H7 (cell line): ENCODE measurements at places on chromosomes 5 and 9.
A peak's percentile ranks its signal among the peaks of the same experiment; 100 is the strongest.

DNA sequence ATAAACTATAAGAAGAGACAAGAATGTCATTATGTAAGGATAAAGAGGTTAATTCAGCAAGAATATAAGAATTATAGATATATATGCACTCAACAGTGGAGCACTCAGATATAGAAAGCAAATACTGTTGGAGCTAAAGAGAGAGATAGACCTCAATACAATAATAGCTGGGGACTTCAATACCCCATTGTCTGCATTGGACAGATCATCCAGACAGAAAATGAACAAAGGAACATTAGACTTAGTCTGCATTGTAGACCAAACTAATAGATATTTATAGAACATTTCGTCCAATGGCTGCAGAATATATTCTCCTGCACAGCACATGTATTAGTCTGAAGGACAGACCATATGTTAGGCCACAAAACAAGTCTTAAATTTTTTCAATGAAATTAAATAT, 777.1 kb downstream of the CDH18 start:
- no peak for DNase-seq

- DNase-seq: no peak
Observed at GRCh38 chr5:102792705-102793104, 37.6 kb downstream of the PAM start.

- no peak for DNase-seq
Observed at GRCh38 chr5:111384220-111384619, 128.1 kb downstream of the STARD4 start.

DNA sequence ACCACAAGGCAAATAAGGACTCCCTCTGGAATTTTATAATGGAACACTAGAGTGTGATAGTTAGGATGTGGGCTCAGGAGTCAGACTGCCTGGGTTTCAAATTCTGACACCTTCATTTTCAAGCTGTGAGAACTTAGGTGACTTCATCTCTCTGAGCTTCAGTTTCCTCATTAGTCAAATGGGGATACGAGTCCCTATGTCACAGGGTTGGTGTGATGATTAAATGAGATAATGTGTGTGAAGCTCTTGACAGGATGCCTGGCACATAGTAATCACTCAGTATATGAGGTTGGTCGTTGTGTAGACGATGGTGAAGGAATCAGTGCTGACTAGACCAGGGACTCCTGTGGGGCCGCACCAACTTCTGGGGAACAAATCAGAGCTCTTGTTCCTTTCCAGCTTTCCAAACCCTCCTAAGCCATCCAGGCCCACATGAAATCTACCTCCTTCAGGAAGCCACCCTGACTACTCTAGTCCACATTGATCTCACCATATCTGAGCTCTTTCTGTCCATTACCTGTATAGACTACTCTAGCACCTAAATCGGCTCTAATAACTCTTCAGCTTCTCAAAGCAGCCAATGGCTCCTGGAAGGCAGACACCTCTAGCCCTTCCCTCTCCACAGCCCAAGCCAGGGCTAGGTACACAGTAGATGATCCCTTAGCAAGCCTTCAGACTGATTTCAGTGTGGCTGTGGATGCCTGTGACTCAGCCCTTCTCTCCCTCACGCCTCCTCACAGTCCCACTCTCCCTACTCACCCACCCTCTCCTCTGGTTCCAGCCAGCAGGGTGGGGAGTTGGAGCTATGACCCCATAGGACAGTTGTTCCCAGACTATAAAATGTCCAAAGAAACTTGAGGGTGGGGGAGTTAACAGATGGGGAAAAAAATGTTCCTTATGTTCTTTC, 2.5 kb upstream of the TCF7 start:
- DNase-seq: no peak

GRCh38 chr5:34639852-34640626, 16.1 kb upstream of the RAI14 start:
- no peak for DNase-seq

DNA sequence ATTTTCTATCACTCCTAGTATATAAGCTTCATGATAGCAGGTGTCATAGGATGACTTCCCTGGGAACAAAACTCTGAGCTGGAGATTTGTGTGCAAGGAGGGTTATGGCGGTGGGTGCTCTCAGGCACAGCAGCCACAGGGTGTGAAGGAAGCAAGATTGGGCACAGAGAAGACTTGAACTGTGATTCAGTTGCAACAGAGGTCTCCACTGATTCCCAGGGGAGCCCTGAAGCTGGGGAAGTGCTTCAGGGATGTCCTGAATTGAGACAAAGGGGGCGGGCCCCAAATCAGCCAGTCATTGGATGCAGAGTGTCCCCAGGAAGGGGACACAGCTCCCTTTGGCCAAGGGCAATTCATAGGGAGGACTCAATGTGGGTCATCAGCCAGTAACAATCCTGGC, 44.4 kb upstream of the ANKRD55 start:
- DNase-seq: no peak

DNA sequence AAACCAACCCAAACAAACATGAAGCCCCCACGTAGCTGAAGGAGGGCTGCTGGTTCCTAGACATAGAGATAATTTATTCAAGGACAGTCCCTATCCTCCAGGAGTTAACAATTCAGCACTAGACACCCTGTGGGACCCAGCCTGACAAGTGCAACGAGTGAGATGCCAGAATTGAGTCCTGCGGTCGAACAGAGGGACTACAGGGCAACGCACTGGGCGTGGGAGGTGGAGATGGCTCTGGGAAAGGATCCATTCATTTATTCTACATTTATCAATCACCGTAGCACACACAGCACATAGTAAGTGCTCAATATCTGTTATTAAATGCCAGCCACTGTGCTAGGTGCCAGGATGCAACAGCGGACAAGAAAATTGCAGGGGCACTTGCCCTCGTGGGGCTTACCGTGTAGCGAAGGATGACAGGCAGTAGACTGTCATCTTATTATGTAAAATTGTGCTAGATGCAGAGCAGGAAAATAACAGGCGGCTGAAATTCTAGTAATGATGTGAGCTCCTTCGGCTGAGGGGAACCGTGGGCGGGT, 855 bp upstream of the ARHGAP26 start:
- no peak for DNase-seq

GRCh38 chr5:82163452-82164175, 114.5 kb downstream of the RPS23 start:
- DNase-seq: no peak

DNA sequence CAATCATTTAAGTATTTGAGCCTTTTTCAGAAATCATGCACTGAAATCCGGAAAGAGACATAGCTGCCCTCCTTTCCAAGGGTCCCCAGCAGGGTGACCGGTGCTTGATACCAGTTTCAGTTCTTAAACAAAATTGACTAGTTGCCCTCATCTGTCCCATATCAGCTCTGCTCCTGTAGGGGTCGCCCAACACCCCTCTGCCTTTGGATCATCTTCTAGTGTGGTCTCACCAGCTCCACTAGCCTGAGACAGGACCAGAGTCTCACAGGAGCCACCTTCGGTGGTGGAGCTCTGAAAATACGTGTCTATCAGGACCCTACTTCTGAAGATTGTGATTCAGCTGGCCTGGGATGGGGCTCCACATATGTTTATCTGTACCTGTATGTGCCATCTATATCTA, 428.2 kb downstream of the ENC1 start:
- peak; percentile 48 for DNase-seq

GRCh38 chr5:81068063-81068462, 107.9 kb downstream of the RASGRF2 start:
- DNase-seq: no peak

GRCh38 chr5:39518516-39518915, 93.7 kb upstream of the DAB2 start:
- DNase-seq: no peak

DNA sequence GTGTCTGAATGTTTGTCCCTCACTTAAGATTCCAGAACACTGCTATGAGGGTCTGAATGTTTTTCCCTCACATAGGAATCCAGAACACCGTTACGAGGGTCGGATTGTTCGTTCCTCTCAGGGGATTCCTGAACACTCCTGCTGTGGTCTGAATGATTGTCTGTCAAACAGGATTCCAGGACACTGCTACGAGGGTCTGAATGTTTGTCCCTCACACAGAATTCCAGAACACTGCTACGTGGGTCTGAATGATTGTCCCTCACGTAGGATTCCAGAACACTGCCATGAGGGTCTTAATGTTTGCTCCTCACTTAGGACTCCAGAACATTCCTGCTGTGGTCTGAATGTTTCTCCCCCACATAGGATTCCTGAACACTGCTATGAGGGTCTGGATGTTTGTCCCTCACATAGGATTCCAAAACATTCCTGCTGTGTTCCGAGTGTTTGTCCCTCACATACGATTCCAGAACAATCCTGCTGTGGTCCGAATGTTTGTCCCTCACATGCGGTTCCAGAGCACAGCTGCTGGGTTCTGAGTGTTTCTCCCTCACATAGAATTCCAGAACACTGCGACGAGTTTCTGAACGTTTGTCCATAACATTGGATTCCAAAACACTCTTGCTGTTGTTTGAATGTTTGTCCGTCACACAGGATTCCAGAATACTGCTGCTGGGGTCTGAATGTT, 199.5 kb downstream of the FOXD4L6 start:
- no peak for DNase-seq

DNA sequence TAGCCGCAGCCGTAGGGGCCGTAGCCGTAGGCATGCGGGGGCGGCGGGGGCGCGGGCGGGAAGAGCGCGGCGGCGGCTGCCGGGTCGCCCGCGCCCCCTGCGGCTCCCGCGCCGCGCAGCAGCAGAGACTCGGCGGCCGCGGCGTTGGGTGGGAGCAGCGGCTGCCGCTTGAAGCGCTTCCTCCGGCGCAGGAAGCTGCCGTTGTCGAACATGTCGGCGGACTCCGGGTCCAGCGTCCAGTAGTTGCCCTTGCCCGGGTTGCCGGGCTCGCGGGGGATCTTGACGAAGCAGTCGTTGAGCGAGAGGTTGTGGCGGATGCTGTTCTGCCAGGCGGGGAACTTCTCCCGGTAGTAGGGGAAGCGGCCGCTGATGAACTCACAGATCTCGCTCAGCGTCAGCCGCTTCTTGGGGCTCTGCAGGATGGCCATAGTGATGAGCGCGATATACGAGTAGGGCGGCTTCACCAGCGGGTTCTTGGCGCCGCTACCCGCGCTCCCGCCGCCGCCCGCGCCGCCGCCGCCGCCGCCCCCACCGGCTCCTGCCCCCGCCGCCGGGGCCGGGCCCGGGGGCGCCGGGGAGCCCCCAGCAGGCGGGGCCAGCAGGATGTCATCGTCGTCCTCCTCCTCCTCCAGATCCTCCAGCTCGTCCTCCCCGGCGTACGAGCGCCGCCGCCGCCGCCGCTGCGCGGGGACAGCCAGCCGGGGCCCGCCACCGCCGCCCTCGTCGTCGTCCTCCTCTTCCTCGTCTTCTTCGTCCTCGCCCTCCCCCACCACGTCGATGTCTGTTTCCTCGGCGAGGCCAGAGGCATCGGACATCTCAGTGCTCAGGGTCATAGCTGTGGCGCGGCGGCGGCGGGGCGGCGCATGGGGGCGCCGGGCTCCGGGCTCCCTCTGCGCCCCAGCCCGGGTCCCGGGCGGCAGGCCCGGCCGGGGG, 781 bp downstream of the FOXD1 start:
- peak; percentile 75 for DNase-seq

- no peak for DNase-seq
Observed at GRCh38 chr9:74847478-74848152, 40.1 kb downstream of the TRPM6 start.

DNA sequence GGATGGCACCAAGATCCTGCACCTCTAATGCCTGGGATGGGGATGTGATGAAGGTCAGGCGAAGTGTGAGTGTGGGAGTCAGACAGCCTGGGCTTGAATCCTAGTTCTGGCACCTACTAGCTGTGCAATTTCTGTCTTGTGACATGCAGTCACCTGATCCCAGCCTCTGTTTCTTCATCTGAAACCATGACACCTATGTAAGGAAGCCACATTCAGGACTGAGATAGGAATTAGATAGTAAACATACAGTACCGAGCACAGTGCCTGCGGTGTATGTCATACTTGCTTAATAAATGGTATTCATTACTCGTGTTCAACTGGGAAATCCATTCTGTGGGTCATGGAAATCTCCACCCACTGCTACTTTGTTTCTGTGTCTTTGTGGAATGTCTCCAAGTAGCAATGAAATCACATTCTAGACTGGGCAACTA, 140.6 kb upstream of the STC2 start:
- DNase-seq: no peak

GRCh38 chr5:118596255-118596654, 392.1 kb downstream of the DTWD2 start:
- DNase-seq: no peak

DNA sequence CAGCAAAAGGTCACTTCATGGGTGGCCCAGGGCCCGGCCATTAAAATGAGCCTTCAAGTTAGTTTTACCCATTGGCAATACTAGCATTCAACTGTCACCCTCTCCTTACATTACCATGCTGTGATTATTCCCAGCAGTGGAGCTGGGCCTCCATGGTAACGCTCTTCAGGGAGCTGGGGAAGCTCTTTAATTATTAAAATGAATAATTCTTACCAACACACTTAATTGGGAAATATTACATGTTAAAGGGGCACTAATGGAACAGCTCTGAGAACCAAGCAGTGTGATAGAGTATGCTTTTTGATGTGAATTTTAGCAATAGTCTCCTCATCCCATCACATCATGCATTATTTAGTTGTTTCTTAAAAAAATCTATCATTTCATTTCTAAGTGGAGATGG, 187.2 kb downstream of the CEMIP2 start:
- DNase-seq: no peak

DNA sequence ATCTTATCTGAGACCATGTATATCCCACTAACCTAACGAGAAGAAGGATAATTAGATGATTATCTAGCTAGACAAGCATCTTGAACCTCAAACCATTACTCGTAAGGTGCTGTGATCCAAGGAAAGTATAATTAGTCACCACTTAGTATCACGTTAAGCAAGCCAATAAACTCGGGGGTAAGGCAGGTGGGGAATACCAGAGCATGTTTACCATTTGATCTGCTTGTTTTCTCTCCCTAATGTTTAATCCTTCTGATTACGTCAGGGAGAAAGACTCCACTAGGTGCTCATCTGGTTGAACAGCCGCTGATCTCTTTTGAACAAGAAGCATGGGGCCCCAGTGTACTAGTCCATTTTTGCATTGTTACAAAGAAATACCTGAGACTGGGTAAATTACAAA, 69.9 kb upstream of the SLC1A1 start:
- no peak for DNase-seq

GRCh38 chr9:76032797-76033373, 142.4 kb downstream of the PCSK5 start:
- DNase-seq: no peak

DNA sequence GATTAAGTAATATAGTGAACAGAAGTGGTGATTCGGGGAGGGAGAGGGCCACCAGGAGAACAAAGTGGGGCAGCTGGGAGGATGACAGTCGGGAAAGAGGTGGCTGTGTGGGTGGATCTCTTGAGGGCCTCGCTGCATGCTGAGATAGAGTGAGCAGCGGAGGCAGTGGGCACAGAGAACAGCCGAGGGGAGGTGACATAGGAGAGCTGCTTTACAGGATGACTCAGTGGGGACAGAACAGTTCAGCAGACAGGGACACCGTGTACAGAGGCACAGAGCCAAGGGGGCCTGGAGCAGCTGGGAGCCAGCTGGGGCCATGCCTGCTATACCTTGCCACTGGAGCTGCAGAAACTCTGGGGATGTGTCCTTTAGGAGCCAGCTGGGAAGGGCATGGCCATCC, 273.9 kb downstream of the GADD45G start:
- DNase-seq: no peak

- DNase-seq: peak; percentile 85
Observed at GRCh38 chr9:136086213-136086881, 8.7 kb downstream of the NACC2 start.

GRCh38 chr9:124008694-124009530, 2.7 kb upstream of the LHX2 start:
- peak; percentile 88 for DNase-seq

GRCh38 chr5:156361436-156362109, 34.6 kb downstream of the SGCD start:
- no peak for DNase-seq
